IMR-90 (cell line): ENCODE measurements at places on chromosomes 11 and 22. TPM values are rescaled to one million over a fixed set of nuclear protein-coding genes. Genes with fewer than 3 reads are reported as not detected.

CLTCL1 gene
- total RNA-seq, result 7.5 and 8.1 TPM in 2 replicates

SMIM35 gene
- not detected in 2 replicates for total RNA-seq

CHADL gene
- total RNA-seq, result 0.18 and 0.28 TPM in 2 replicates

HEPACAM gene
- 0.18 TPM in 1 of 2 replicates, not detected in the other for total RNA-seq

DNA sequence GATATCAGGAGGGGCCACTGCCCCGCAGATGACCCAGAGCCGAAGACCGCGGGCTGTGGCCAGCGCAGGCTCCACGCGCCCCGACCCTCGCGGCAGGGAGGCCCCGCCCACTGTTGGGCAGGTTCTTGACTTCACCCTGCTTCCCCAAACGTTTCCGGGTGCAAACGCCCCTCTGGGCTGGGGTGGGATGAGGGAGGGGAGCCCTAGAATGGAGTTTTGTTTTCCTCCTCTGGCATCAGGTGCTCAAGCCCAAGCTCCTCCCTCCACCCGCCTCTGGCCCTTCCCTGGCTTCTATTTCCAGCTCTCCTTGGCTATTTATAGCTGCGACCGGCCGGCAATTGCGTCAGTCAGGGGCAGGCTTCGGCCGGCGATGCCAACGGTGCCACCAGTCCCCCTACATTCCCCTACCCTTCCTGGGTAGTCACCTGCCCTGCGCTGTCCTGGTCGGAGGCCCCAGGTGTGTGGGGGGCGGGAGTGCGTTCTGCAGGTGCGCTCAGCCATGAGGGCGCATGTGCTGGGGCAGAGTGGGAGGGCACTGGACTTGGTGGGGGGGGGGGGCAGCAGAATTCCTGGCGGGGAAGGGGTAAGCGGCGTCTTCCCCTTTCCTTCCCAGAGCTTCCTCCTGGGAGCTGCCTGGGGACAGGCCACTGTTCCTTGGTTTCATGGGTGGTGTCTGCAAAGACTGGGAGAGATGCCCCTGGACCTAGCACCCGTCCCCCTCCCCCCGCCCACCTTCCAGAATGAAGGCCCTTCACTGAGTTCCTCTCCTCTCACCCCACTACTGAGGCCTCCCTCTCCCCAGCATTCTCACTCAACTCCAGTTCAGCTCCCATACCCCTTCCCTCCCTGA lies 23.6 kb downstream of the DUSP8 start:
- DNase-seq, result peak; percentile 42

DNA sequence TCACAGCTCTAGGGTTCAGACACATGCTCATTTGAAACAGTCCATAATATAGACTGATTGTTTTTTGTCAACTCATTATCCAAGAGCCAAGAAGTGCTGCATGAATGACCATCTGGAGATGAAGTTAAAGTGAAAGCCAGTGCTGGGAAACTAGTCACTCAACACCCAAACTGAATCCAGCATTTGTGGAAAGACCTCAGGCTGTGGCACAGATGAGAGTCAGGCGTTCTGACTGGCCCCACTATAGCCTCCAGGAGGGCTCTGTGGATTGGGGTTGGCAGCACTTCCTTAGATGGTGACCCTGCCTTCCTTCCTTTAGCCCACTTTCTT lies 2.1 kb downstream of the FEZ1 start:
- DNase-seq, result no peak

- DNase-seq, result peak; percentile 33
These were observed 118.9 kb upstream of the LMO1 start for GRCh38 chr11:8382436-8383053.

DNA sequence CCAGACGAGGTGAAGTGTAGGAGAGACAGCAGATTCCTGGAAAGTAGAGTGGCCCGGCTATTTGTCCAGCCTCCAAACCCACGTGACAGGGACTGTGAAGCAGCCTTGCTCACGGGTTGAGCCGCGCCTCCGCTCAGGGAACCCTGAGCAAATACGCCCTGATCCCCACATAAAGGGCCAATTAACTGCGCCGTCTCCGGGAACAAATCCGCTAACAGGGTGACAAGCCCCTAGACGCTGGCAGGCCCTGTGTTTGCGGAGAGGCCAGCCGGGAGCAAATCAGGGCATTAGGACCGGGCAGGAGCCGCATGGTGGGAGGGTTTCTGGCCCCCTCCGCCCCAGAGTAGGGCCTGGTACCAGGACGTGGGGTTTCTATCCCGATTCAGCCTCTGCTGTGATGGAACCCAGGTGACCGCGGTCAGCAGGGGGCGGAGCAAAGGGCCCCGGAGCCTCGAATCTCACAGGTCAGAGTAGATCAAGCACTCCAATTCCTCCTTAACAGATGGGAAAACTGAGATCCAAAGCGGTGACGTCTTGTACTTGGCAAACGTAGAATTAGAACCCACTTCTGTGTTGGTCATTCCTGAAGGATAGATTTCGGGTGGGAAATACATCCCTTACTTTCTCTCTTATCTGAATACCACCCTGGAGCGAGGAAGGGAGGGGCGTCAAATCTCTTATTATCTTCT lies 2.0 kb upstream of the ROBO3 start:
- DNase-seq, result peak; percentile 35

GRCh38 chr11:992577-992976 lies 43.9 kb downstream of the MUC6 start:
- DNase-seq, result no peak

DNA sequence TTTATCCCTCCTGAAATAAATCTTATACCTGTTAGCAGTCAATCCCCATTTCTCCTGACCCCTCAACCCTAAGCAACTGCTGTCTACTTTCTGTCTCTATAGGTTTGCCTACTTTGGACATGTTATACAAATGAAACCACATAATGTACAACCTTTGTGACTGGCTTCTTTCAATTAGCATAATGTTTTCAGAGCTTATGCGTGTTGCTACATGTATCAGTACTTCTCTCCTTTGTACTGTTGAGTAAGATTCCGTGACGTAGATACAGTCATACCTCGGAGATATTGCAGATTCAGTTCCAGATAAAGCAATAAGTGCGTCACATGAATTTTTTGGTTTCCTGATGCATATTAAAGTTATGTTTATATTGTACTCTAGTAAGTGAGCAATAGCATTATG lies 127.3 kb downstream of the MORC2 start:
- peak; percentile 46 for DNase-seq

DNA sequence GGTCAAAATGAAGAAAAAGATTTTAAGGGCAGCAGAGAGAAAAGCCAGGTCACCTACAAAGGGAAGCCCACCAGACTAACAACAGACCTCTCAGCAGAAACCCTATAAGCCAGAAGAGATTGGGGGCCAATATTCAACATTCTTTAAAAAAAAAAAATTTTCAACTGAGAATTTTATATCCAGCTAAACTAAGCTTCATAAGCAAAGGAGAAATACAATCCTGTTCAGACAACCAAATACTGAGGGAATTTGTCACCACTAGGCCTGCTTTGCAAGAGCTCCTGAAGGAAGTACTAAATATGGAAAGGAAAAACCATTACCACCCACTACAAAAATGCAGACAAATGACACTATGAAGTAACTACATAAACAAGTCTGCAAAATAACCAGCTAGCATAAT lies 13.1 kb downstream of the PATE4 start:
- DNase-seq, result no peak
